Fibroblast of upper back skin (primary cell): ENCODE measurements at places on chromosomes 5 and 9.

DNA sequence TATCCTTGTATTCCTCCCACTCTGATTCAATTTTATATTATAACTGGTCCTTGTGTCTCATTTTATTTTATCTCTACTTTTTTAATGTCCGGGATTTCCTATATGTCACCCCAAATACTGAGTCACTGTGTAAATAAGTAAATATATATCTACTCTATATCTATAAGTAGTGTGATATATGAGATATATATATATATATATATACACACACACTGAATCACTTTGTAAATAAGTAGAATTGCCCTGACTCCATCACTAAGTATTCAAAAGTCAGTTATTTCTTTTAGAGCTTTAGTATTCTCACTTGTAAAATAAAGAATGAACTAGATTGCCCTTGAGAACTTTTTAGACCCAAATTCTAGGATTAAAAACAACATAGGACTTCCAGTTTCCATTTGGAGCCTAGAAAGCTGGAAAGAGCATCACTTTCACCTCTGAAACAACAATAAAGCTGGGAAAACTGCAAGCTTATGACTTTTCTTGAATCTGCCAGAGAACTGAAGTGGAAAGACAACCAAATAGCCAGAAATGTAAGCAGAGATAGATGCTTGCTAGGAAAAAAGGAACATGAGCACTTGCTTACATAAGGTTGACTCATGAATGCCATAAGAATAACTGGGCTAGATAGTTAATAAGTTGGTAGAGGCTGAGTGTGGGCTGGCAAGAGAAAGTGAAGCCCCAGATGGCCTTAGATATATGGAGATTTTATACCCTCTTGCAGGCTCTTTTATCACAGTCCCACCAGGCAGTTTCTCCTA lies 171.1 kb upstream of the TLX3 start:
- peak; percentile 37 for DNase-seq

DNA sequence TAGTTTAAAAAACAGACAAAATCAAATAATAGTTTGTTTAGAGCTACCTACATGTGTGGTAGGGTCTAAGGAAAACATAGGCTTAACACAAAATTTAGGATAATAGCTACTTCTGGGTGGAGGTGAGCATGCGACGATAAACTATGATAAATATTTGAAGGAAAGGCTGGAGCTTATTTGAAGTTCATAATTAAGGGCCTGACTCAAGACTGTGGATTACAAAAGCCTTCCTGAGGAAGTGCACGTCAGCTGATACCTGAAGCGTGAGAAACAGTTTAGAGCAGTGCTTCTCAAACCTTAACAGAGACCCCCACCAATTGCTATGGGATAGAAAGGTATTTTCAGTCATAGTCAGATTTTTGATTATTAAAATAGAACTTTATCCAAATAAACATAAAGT lies 20.4 kb upstream of the UBLCP1 start:
- no peak for DNase-seq

DNA sequence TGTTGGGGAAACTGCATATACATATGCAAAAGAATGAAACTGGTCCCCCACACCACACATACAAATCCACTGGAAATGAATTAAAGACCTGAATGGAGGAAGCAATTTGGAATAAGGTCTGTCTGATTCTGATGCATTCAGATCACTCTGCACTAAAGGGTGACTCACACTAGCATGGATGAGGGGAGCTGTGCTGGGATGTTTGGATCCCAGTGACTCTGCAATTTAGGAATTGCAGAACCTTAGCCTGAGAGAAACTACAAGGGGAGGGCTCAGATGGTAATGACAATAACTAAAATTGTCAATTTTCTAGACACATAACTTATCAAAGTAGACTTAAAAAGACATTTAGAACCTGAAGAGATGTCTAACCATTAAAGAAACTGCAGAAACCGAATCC lies 312.0 kb downstream of the CDK5RAP2 start:
- DNase-seq, result no peak

DNA sequence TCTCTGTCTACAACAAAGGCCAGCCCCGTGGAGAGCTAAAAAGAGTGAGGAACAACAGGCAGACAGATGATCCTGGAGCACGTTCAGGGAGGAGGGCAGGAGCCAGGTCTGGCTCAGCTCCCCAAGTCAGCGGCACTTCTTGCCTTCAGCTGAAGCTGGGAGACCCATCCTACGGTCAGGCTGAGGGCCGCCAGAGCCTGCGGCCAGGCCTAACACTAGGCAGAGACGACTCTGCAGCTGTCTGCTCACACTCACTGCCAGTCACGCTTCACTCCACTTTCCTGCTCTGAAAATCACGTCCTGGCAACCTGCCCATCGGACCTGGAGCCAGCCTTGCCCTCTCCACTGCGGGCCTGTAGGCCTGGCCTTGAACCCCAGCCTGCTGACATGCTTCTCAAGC lies 160.9 kb upstream of the LHFPL2 start:
- no peak for DNase-seq

GRCh38 chr9:115306865-115307264 lies 188.9 kb upstream of the TNC start:
- peak; percentile 50 for DNase-seq

DNA sequence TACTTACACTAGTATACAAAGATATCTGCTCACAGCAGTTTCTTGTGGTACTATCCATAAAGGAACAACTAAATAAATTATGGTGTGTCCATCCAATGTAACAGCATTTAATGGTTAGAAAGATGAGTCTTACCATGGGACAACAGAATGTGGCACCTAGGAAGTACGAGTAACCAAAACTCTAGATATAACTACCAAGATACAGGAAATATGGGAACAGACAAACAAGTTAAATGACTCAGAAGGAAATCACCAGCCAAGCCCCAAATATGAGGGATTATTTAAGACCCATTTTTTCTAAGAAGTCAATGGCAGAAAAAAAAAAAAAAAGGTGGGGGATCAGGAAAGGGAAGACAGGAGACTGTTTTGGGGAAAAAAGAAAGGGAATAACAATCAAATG lies 294.8 kb downstream of the PRELID2 start:
- peak; percentile 4 for DNase-seq

- peak; percentile 99 for DNase-seq
These were observed 246.9 kb upstream of the GAS1 start for GRCh38 chr9:87193925-87194868.

- no peak for DNase-seq
These were observed 51.8 kb downstream of the ADAMTS16 start for GRCh38 chr5:5191906-5192305.

DNA sequence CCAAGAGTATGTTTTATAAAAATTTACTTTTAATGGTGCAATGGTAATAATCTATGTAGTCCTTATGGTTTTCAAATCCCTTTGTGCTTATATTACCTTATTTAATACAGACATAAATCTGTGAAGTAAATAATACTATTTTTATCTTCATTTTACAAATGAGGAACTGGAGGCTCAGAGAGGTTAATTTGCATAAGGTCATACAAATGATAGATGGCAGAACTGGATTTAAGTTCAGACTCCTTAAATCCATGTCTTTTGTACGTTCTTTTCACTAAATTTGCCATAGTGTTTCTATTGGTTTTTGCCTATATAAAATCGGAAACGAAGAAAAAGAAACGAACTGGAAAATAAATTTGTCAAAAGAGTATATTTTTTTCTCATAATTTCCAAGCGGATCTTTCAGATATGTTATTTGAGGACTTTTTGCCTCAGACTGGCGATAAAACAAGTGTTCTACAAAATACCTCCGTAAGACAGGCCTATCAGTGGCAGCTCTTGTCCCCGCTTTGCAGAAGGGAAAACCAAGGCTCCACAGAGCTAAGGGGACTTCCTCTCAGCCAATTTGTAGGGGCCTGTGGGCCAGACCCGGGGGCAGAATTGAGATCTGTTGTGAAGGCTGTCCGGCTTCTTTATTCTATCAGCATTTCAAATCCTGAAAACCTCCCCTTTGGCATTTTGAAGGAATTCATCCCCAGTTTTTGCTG lies 1.1 kb upstream of the TNFAIP8 start:
- DNase-seq, result no peak

- DNase-seq, result no peak
These were observed 10.1 kb downstream of the CAMK2A start for GRCh38 chr5:150279330-150280020.

GRCh38 chr9:135906291-135907005 lies 898 bp downstream of the CAMSAP1 start:
- DNase-seq, result peak; percentile 26

GRCh38 chr9:89958086-89958485 lies 353.3 kb downstream of the GADD45G start:
- peak; percentile 14 for DNase-seq

DNA sequence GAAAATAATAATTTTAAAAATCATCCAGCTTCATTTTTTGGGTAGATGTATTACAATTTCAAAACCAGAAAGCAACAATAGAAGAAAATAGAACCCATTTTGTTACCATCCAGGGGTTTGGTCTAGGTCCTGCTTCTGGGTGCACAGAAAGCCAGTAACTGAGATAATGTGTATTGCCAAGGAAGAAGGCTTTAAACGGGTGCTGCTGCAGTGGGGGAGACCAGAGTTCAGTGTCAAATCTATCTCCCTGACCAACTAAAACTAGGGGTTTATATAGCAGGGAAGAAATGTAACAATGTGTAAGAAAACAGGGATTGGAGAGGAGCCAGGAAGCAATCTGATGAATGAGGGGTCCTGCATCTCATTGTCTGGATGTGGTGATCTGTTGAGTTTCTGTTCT lies 17.5 kb upstream of the MPDZ start:
- DNase-seq, result no peak

GRCh38 chr9:76586390-76587314 lies 127.7 kb downstream of the GCNT1 start:
- no peak for DNase-seq

- no peak for DNase-seq
These were observed 214.2 kb downstream of the FSTL4 start for GRCh38 chr5:133397990-133398645.
